Hypothalamus (tissue), 51 donors: ENCODE measurements at places on chromosomes 13 and 19.

- no peak for DNase-seq
Measured at GRCh38 chr13:93227280-93227877, 772 bp downstream of the GPC6 start.

DNA sequence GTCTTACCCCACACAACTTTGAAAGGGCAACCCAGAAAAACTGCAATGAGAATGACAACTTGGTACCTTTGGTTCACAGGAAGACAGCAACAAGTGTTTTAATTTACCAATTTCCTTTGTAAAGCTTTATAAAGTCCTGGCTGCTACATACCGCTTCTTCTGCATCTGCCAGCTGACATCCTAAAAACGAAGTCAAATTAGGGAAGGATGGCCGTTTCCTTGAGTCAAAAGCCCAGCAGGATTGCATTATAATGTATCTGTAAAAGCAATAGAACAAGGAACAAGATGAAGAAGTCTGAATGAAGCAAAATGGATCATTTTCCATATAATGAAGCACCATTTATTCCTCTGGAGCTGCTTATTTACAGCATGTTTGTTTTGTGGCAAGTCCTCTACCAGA is 25.8 kb upstream of the URAD start:
- DNase-seq, result no peak

GRCh38 chr13:32391101-32391619 is 36.8 kb downstream of the N4BP2L1 start:
- DNase-seq, result no peak

GRCh38 chr19:23823952-23824389 is 65.3 kb upstream of the ZNF681 start:
- no peak for DNase-seq

GRCh38 chr19:29001141-29001581 is 211.8 kb downstream of the UQCRFS1 start:
- DNase-seq, result no peak

GRCh38 chr13:25493931-25494640 is 122.3 kb downstream of the ATP8A2 start:
- DNase-seq, result no peak

- no peak for DNase-seq
Measured at GRCh38 chr19:45922281-45922680, 7.7 kb upstream of the NANOS2 start.

GRCh38 chr13:31978021-31978420 is 53.6 kb upstream of the FRY start:
- no peak for DNase-seq

- no peak for DNase-seq
Measured at GRCh38 chr13:92843549-92843948, 383.1 kb upstream of the GPC6 start.

- DNase-seq, result no peak
Measured at GRCh38 chr13:107360010-107360409, 792.1 kb upstream of the ARGLU1 start.

GRCh38 chr13:102580552-102581169 is 16.1 kb upstream of the TPP2 start:
- DNase-seq, result no peak
